ENCODE measurements at places on chromosomes 1 and 21. TPM values are rescaled to one million over a fixed set of nuclear protein-coding genes. Genes with fewer than 3 reads are reported as not detected.

Gene FAM72B
- total RNA-seq, result 0.68 TPM

DNA sequence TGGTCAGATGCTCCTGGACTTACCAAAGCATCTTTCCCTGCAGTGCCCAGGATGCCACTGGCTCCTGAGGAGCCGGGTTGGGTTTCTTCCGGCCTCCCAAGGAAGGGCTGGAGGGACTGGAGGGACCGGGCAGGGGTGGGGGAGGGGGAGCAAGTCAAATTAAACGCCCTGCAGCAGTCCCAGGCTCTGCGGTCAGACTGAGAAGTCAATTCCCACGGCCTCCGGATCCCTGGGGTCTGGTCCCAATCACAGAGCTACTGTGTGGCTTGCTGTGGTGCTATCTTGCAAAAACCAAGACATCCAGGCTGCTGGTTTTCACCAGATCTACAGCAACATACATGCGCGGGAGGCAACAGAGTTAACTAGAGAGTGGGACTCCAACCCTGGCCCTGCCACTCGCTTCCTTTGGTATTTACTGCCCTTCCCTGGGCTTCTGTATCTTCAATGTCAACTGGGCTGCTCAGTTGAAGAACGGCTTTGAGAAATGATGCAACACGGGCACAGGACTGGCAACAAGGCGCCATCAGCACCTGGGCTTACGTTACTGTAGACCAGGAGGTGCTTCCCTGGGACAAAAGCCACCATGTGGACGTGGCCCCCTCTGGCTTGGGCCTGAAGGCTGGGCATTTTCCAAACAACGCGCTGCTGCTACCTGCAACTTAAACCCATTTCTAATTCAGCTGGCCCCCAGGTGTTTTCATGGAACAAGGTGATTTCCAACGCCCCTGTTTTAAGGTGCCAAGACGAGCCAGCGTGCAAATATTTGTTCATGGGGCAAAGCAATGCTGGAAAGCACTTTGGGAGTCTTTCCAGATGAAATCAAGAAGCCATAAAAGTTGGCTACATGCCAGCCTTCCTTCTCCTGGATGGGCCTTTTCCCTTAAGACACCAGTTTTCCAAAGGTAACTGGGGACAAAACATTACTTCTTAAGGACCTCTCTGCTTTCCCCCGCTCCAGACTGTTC is 11.5 kb downstream of the RCC2 start:
- DNase-seq, result no peak

- no peak for DNase-seq
Observed at GRCh38 chr1:40308036-40308727, 8.9 kb downstream of the COL9A2 start.

GRCh38 chr1:244241438-244241837 is 190.4 kb downstream of the ZBTB18 start:
- no peak for DNase-seq

Gene ELAPOR1
- total RNA-seq, result 0.39 TPM

Gene ADAMTSL4
- total RNA-seq, result 62.5 TPM

- no peak for DNase-seq
Observed at GRCh38 chr1:57986432-57986831, 560.1 kb downstream of the OMA1 start.

DNA sequence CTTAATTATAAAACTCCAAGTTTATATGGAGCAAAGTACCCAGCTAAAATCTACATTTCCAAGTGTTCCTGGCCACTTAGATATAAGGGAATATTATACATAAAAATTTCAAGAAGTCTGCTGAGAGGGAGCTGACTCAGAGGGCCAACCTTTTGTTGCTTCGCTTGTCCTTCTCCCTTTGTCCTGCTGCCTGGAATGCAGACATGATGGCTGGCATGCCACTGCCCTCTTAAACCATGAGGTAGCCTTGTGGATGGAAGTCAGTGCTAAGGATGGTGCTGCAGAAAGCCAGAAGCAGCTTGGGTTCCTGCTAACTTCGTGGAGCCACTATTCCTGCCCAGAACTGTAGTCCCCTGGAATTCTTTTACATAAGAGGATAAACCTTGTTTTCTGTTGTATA is 38.9 kb upstream of the SRP9 start:
- DNase-seq, result no peak

GRCh38 chr1:241336335-241336734 is 20.7 kb downstream of the RGS7 start:
- DNase-seq, result no peak

GRCh38 chr1:118097622-118098348 is 87.2 kb downstream of the SPAG17 start:
- DNase-seq, result no peak

GRCh38 chr1:68116643-68117235 is 66.3 kb upstream of the DIRAS3 start:
- peak; percentile 47 for DNase-seq

Gene FCRLB
- total RNA-seq, result 0.77 TPM

Gene ZNF593OS
- total RNA-seq, result not detected

All from left cardiac atrium (tissue), 4 donors.